ENCODE measurements at places on chromosomes 6 and 20.

DNA sequence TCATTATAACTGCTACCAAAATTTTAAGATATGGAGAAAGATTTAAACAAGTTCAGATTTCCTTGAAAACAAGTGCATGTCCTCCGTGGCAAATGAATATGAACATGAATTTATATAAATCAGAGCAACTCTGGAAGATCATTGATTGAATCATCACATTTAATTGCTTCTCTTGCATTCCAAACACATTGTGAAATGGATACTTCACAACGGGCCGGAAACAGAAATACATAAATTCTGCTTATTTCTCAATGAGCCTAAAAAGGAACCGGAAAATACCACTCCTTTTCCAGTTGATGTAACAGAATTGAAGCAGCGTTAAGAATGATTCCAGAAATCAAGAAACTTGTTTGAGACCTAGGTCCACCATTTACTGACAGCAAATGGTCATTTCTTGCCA lies 134.6 kb upstream of the BTN3A2 start:
- DNase-seq, result no peak

DNA sequence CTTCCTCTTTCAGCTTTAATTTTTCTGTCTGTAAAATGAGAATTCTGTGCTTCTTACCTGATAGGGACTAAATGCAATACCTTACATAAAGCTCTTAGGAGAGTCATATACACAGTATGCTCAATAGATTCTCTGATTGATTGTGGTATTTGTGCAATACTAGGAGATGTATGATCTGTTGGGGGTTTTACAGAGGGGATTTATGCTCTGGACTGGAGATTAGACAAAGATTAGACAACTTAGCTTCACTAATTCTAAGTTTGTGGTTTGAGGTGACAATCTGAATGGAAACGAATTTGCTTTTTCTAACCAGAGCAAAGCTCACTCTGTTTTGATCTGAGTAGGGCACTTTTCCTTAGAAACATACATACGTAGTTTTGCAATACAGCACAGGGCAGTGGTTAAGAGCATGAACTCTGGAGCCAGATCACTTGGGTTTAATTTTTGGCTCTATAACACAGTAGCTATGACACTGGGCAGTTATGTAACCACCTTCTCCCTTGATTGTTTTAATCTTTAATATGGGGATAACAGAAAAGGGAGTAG lies 126.2 kb downstream of the RNF144B start:
- DNase-seq, result no peak

- DNase-seq, result no peak
Measured at GRCh38 chr20:40331249-40331648, 357.8 kb downstream of the MAFB start.

DNA sequence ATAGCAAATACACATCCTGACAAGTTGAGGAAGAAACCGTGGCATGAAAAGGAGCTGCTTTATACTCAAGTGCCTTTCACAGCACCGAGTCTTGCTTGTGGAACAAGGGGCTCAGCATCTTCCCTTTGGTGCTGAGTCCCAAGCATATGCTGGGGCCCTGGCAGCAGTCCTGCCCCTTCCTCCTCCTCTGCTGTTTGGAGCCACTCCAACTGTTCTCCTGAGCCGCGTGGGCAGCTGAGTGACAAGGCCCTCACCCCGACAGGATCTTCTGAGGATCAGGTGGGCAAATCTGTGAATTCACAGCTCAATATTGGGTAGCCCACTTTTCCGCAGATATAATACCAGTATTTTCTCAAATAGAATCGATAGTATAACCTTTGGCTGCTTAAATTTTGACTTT lies 24.7 kb downstream of the DACT2 start:
- DNase-seq, result no peak

GRCh38 chr20:21981597-21982344 lies 276.3 kb downstream of the PAX1 start:
- no peak for DNase-seq

DNA sequence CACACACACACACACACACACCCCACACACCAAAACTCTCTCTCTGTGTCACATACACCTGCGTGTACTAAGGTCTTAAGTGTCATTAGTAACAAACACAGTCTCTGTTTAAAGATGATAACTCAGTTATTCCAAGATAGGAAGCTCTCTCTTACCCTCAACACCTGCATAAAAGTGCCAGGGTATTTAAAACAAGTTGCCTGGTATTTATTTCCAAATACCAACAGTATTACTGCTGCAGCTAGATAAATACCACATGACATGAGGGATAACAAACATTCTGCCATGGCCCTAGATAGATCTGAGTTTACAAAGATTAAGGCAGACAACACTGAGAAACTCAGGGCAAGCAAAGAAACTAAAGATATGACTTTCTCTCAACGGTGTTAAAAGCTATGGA lies 118.5 kb downstream of the SIM1 start:
- no peak for DNase-seq

DNA sequence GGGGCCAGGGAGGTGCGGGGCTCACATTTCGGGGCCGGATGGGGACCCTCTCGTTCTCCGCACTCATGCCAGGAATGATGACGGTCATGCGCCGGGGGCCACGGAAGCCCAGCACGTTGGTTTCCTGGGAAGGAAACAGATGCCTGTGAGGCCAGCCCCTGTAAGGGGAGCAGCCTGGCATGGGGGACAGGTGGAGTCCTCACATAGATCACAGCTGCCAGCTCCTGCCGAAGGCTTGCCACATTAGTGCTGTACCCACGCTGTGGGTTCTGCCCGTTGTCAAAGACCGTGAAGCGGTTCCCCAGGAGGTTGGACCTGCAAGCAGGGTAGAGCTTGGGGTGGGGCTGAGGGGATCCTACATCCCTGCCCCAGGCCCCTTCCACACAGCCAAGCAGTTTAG lies 6.7 kb upstream of the TEAD3 start:
- DNase-seq, result no peak

DNA sequence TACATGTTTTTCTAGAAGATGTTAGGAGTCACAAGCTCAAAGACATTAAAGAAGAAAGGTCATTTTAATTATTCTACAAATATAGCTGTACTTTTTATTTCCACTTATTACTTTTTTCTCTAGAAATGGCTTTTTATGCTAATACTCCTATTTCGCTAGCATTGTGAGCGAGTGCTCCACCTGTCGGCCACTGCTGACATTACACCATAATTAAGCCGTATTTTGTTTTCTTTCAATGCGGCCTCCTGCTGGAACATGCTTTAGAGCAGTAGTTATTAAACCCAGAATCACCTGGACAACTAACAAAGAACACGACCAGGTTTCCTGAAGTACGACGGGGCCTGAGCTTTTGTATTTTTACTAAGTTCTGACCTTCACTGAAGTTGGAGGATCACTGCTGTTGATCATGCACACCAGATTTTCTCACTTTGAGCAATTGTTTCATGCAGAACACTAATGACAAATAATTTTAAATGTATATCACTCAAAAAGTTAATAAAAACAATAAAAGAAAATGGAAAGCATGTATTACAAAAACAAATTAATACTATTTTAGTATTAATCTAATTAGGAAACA lies 74.1 kb upstream of the PAK5 start:
- DNase-seq, result peak; percentile 2

DNA sequence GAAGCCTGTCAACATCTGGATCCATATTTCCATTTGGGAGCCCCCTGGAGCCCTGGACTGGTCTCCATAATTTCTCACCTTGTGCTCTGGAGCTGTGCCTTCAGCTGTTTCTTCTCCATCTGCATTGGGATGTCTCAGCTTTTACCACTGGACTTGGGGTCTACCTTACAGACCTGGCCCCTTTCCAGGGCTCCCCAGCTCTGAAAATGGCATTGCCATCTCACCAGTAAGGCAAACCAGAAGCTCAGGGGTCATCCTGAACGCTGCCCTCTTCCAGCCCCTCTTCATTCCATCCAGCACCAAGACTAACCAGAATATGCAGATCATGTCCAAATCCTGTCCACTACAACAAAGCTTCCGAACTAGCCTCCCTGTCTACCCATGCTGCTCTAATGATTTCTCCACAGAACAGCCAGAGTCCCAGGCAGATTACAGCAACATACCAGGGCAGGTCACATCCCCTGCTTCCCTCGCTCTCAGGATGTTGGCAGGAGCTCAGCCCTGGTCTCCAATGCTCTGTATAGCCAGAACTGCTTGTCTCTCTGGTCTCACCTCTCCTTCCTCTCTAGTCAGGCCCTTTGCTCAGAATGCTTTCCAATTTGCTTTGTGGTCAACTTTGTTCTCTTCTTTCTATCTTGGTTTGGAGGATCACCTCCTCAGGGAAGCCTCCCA lies 17.7 kb upstream of the NNAT start:
- no peak for DNase-seq

- no peak for DNase-seq
Measured at GRCh38 chr20:12241065-12241464, 323.4 kb downstream of the BTBD3 start.

- DNase-seq, result no peak
Measured at GRCh38 chr6:162360901-162361567, 366.5 kb downstream of the PRKN start.

- DNase-seq, result no peak
Measured at GRCh38 chr6:154894902-154895301, 100.2 kb upstream of the TIAM2 start.

GRCh38 chr6:13488896-13489237 lies 1.5 kb upstream of the GFOD1 start:
- no peak for DNase-seq

- DNase-seq, result no peak
Measured at GRCh38 chr20:57654363-57654997, 34.3 kb upstream of the ZBP1 start.

- no peak for DNase-seq
Measured at GRCh38 chr6:84554706-84555105, 209.7 kb downstream of the TBX18 start.

DNA sequence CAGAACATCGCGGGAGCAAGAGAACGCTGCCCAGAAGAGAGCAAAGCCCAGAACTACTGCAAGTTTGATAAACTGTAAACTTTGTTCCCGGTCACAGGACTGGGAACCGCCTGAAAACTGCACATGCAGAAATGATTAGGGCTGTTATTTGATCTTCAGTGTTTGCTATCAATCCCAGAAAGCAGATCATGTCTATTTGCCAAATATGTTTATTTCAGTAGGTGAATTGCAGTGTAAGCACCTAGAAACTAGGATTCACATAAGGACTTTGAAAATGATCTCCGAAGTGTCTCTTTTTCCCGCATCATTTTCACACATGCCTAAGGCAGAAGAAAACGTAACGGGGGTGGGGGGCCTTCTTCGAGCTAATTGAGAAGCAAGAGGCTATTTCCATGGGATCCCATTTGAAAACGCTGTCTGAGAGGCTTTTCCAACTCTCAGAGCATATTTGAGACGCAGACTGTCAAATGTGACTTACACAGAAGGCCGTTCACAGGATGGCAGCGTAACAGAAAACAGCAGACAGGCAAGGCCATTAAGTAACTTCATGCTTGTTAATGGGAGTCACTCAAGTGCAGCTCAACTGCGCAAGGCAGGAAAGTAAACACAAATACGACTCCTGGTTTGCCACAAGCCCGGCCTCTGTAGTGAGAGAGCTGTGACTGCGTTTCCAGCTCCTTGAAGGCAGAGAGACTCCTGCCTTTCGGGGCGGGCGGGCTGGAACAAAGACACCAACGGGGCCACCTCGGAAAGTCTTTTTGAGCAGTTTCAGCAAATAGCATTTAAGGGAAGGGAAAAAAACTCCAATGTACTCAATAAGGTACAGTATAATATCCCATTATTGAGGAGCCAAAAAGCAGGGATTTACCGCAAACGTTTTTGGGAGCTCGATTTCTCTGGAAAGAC lies 144.7 kb upstream of the ZNF217 start:
- DNase-seq, result no peak

GRCh38 chr20:17014217-17014616 lies 212.6 kb upstream of the PCSK2 start:
- no peak for DNase-seq

GRCh38 chr6:34246563-34247391 lies 2.0 kb downstream of the SMIM29 start:
- DNase-seq, result peak; percentile 41

- no peak for DNase-seq
Measured at GRCh38 chr20:10315138-10315537, 96.5 kb downstream of the SNAP25 start.

All from T-helper 1 cell (primary cell).